ENCODE measurements at places on chromosomes 12 and 14.

- DNase-seq: no peak
Measured at GRCh38 chr14:100392356-100392755, 69.2 kb downstream of the SLC25A47 start.

DNA sequence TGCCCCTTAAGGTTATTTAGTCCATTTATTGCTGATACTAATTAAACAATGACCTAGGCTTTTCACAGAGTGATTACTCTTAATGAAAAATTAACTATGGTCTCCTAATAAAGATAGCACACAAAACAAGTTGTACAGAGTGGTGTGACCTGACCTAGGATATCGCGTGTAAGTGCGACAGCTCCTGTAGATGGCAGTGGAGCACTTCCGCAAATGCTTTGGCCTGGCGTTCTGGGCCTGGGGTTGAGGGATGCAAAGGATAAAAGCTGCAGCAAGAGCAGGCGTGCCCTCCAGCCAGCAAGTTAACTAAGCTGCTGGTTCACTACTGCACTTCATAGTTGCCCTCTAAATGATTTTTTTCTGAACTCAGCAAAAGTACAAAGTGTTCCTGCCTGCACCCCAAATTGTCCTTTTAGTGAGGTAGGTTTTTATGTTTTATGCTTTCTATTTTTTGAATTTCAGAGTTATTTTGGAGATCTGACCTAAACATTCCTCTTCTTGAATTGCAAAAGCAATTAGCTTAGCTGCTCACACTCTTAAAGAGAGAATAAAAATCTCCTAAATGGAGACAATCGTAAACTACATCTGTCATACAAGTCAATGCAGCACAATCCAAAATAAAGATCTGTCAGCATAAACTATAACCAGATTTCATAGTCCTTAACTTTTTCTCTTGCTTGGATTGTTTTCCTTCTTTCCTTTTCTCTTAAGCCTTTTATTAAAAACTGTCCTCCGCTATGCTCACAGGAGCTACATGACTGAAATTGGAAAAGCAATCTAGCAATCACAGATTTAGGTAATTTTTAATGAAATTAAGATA lies 379.6 kb downstream of the LRIG3 start:
- DNase-seq: peak; percentile 89

GRCh38 chr12:49787672-49788071 lies 40.5 kb downstream of the NCKAP5L start:
- no peak for DNase-seq

- no peak for DNase-seq
Measured at GRCh38 chr12:122155705-122156104, 18.3 kb downstream of the IL31 start.

DNA sequence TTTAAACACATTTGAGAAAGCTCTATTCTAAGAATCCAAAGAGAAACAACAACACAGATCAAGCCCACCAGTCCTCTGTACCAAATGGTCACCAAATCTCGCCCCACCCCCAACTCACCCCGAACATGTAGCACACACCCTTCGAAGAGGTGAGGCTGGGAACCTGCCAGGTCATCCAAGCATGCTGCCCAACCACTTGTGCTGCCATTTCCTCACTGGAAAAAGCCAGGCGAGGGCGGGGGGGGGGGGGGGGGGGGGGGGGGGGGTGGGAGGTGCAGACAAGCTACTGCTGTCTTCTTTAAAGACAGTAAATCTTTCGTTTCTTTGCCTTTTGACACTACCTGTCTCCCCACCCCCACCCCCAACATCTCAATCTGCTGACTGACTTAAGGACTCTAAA lies 59.9 kb downstream of the SETD3 start:
- DNase-seq: no peak

- no peak for DNase-seq
Measured at GRCh38 chr12:106085213-106085612, 53.5 kb downstream of the NUAK1 start.
